ENCODE measurements at places on chromosomes 1 and 21.

DNA sequence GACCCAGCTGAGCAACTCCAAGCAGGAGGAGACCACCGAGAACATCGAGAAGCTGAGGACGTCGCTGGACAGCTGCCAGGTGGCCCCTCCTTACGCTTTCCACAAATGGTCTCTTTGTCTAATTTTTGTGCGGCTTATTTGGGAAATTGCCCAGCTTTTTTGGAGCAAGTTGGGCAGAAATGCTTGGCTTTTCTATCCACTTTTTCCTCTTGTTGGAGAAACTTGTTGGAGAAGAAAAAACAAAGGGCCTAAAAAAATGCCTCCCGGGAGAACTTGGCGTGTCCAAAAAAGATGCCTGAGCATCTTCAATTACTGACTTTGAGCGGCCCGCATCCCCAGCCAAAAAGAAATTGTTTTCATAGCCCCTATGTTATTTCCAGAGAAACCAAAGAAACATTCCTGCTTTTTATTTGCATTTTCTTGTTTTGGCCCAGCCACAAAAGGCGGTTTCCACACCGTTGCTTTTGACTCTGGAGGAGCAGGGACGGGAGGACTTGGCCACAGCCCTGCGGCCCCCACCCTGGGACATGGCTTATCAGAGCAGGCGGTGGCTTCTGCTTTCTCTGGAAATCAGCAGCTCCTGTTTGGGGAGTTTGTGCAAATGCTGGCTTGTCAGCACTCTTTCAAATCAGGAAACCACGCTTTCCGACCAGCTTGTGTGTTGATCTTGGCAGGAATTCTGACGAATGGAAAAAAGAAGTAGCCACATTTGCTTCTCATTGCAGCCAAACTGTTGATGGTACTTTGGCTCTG, 81.2 kb upstream of the EFHD2 start:
- DNase-seq: no peak

DNA sequence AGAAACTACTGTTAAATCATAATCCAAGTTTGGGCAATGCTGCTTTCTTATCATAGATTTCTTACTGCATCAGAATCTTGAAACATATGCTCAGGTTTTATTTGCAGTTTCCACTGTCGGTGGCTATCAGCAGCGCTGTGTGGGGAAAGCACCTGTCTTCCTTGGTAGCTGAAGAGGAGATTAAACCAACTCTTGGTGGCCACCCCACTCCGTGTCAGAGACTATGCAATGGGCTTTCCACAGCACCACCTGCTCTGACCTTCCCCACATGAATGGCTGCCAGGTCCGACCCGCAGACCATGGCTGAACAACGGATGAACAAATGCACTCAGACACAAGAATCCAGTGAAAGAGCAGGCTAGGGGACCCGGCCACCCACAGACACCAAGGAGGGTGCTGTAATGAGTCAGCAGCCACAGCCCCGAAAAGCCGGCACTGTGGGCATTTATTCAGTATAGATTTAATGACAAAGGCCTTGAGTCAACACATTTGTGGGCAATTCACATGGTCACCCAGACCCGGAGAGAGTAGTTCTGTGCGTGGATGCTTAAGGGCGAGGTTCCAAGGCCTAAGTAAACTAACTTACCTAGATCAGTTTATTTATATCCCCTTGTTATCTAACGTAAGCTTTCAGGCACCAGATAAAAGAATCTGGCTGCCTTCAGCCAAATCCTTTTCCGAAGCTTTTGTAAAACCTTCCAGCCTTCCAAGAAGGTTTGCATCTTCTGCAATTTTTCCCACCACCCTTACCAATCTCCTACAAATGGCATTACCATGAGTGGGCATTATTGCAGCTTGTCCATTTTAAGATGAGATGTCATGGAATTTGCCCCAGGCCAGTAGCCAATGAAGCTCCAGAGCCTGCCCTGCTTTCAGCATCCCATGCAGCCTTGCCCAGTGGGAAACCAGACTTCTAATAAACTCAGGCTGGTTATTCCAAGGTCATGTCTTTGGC, 82.7 kb downstream of the HLCS start:
- DNase-seq: no peak

GRCh38 chr1:182784556-182785171, 4.9 kb upstream of the NPL start:
- no peak for DNase-seq

- DNase-seq: no peak
Measured at GRCh38 chr1:173920861-173921260, 3.7 kb upstream of the SERPINC1 start.

DNA sequence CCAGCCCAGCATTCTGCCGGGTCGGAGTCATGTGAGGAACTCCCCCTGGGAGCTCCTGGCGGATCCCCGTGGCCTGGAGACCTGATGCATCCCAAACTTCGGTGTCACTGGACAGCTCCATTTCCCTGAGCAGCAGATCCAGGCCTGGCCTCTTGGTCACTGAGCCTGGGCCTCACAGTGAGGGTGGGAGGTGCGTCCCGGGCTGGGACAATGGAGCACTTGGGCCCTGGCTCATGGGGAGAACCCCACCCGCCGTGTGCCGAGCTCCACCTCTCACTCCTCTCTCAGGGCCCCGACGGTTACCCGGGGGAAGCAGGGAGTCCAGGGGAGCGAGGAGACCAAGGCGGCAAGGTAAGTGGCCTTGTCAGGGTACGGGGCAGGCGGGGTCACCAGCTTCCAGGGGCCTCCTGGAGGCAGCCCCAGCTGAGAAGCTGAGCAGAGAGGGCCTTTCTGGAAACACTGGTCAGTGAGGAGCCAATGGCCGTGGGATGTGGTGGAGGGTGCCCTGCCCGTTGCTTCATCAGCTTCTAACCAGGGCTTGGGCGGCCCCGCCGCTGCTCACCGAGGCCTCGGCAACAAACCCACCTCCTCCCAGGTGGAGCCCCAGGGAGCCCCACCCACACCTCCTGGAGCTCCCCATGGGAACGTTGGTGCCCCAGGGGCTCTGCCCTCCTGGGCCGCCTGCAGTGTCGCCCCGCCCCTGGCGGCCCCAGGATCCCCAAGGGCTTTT, 19.8 kb downstream of the COL6A2 start:
- DNase-seq: peak; percentile 2
